ENCODE measurements at places on chromosomes 7 and 10.

DNA sequence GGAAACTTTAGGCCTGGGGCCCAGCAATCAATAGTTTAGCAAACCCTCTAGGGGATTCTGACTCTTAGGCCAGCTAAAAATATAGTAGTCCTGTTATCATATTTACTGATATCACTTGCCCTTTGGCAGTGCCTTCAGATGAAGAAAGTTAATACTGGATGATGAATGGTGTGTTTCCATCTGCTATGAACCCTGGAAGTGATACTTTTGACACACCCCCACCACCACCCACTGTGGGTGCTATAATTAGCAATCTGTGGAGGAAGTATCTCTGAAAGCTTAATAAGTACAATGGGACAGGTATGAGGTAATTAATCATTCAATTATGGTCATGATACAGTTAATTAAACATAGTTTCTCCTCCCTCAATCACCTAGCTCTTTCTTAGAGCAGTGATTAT is 90.4 kb upstream of the LRRTM3 start:
- DNase-seq: no peak

DNA sequence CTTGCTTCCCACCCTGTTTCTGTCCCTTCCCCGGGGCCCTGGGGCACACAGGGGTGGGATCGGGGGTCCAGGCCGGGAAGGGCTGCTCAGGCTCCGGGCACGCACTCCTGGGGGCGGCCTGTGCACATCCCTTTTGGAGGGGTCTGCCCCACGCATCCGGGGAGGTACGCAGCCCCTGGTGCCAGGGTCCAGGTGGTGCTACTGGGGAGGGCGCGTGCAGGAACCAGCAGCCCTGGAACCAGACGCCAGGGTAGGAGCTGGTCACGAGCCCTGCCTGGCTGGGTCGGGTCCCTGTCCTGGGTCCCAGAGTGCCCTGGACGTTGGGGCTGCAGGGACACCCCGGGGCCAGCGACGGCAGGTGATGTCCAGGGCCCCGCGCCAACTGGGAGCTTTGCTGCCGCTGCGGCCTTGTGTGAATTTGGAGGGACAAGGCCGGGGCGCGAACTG is 53.4 kb downstream of the GLRX3 start:
- no peak for DNase-seq

DNA sequence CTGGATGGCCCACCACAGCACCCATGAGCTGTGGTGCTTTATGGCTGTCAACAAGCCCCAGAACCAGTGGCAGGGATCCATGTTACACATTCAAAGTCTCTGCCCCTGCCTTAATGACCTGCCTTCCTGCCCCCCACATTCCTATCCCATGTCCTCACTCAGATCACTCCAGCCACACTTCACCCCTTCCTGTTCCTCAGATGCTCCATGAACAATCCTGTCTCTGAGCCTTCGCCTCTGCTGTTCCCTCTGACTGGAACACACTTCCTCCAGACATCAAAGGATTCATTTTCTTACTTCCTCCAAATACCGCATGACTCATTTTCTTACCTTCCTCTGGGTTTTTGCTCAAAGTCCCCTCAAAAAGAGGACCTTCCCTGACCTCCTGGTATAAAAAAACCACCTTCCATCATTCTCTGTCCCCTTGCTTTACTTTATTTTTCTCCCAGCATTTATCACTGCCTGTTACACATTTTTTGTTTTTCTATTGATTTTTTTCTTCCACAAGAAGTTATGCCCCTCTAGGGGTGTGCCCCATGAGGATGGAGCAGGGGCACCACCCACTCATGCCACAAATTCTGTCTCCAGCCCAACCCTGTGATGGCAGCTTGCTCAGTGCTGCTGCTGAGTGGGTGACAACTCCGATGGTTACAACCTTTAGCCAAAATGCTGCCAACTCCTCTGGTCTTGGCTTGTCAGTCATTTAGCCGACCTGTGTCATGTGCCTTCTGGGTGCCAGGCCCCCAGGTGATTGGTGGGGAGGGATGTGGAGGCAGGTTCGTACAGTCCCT is 18.2 kb downstream of the COL13A1 start:
- no peak for DNase-seq

DNA sequence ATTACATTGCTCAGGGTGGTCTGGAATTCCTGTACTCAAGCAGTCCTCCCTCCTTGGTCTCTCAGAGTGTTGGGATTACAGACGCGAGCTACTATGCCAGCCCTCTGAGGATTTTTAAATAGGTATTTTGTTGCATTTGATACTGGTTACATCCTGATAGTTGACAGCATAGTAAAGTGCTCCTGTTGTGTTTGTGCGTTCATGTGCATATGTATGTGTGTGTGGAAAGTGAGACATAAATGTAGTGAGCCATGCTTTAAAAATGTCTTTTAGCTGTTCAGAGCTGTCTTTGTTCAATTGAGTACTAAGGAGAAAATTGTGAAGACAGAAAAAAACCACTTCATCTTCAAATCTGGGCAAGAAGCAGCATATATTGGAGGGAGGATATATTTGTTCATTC is 27.8 kb downstream of the ZNRF2 start:
- DNase-seq: no peak

DNA sequence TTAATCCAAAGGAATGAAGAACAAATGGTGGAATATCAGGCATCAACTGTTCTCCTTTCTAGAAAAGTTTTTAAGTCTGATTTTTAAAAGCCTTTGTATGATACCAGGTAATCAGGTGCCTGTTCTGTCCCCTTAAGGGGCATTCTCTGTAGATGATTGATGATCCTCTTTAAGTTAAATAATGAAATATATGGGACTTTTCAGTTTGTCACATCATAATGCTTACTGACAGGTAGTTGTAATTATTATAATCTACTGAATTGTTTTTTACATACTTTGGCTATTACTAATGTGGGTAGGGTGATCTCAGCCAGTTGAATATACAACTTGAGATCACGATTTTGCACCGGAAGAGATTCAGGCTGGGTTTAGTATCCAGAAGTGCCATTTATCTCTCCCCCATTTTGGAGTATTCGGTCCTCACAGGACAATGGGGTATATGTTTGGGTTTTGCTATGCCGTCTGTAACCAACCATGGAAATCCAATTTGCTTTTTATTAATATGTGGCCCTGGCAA is 330.2 kb downstream of the BICC1 start:
- DNase-seq: no peak

DNA sequence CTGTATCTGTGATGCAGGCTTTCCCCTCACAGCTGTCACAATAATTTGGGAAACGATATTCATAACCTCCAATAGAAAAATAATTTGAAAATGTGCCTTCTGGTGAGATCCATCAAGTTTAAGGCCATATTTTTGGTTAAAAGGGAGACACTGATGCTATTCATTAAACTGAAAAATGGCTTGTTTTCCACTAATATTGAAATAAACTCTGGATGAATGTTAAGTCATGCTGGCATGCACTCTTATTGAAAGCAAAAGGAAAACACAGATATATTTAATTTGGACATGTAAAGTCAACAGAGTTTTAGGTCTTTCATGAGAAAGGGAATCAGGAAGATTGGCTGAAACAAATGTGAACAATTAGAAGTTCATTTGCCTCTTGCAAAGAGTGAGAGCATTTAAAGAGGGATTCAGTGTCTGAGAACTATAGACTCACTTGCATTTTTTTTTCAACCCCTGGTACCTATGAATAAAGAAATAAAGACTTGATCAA is 879.2 kb downstream of the LRMDA start:
- DNase-seq: no peak

- DNase-seq: no peak
These were observed 274.4 kb downstream of the KIF20B start for GRCh38 chr10:89975771-89976170.

DNA sequence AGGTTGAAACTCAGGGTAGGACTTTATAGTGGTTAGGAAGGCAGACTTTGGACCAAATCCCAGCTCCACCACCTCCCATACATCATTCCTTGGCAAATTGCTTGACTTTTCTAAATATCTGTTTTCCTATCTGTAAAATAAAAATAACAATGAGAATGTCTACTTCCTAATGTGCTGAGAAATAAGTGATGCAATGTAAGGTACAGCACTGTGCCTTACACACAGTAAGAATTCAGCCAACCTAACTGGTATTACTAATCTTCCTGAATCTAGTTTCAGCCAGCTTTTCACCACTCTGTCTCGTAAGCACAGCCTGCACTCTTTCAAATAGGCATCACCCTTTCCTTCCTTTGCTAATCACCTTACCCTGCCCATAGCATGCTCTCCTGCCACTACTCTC is 9.7 kb downstream of the PRLHR start:
- no peak for DNase-seq

DNA sequence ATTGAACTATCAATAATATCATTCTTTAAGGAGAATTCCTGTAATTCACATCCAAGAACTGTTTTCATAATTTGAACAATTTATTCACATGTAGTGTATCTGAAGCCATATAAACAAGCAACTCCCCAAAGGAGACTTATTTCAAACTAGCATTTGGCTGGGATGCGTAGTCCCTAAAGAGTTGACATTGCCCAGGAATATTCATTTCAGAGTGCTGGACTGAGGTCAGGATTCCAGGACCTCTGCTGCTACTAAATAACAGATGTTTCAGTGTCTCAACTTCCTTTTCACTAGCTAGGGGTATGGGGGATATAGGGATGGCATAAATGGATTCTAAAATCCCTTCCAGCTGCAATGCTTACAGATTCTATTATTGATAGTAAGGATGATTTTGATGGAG is 177.0 kb downstream of the TSPAN12 start:
- no peak for DNase-seq

DNA sequence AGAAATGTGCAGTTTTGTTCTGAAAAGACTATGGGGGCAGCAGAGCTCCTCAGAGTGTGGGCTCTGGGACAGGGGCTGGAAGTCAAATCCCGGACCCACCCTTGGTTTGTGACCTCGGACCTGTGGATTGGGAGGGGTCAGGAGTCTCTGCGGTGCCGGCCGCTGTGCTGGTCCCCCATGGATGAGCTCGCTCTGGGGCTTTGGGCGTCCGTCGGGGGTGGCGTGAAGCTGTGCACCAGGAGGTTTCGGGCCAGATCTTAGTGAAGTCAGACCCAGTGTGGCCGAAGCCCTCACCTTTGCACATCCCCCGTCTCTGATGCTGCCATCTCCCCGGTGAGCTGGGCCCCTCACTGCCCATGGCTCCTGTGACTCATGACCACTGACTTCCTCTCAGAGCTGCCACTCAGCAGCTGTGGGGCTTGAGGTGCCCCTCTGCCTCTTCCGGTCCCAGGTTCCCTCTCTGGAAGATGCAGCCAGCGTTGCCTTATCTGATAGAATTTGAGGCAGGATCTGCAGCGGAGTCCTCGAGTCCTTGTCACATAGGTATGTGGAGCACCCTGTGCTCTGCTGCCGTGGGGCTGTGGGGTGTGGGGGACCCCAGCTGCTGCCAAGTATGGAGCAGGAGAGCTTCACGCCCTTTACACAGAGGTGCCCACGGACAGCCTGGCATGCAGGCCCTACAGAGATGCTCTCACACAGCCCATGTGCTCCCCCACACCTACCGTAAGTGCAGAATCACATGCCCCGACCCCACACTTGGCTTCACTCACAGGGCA is 11.4 kb upstream of the SCART1 start:
- DNase-seq: no peak
